ENCODE measurements at places on chromosomes 4 and X.

DNA sequence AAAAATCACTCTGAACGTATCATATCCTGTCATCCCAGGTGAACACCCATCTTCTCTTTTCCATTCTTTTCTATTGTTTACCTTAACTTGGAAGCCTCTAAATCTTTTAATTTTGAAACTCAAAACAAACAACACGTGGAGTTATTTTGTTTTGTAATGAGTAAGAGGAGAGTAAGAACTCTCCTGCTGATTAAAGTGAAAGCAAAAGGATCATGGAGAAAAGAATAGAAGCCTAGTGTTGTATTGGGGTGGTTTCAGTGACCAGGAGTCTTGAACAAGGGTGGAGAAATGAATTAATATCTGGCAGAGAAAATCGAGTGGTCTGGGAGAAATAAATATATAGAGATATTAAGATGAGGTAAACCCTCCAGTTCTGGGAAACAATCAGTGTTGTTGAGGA, 237.4 kb upstream of the UGT8 start:
- H3K27me3 ChIP-seq = no peaks in the 10 kb centered on the region
- peaks cover 17% of the 10 kb centered on the region for H3K4me1 ChIP-seq
- no peak for DNase-seq
- H3K27ac ChIP-seq = no peak overlapping the region

DNA sequence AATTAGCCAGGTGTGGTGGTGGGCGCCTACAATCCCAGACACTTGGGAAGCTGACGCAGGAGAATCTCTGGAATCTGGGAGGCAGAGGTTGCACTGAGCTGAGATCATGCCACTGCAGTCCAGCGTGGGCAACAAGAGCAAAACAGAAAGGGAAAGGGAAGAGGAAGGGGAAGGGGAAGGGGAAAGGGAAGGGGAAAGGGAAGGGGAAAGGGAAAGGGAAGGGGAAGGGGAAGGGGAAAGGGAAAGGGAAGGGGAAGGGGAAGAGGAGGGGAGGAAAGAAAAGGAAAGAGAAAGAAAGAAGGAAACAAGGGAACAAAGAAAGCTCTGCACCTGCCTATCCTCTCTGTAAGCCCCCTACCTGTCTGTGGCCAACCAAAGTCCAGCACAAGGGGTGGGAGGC, 35.2 kb downstream of the FAM53A start:
- no peak overlapping the region for H3K4me3 ChIP-seq
- H3K36me3 ChIP-seq = no peaks in the 10 kb centered on the region
- DNase-seq = no peak
- no peaks in the 10 kb centered on the region for H3K27me3 ChIP-seq
- peaks cover 21% of the 10 kb centered on the region for H3K4me1 ChIP-seq
- no peak overlapping the region for H3K27ac ChIP-seq

DNA sequence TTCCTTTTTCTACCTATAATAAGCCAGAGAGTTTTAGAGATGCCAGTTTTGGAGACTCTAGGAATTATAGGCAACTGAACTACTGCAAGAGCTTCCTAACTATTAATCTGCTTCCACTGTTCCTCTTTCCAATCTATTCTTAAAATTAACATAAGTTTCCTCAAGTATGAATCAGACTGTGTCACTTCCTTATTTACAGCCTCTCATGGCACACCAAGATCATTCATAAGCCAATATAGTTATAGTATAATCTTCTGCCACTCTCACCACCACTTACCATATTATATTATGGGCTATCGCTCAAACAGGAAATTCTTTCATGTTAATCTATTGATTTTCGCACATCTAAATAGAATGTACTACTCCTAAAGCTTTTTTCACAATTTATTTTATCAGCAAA, 383.5 kb downstream of the STPG2 start:
- no peaks in the 10 kb centered on the region for H3K4me1 ChIP-seq
- no peaks in the 10 kb centered on the region for H3K27me3 ChIP-seq
- DNase-seq = no peak

- DNase-seq = no peak
- no peak overlapping the region for H3K4me3 ChIP-seq
- no peak overlapping the region for H3K27ac ChIP-seq
Measured at GRCh38 chr4:21801661-21802385, 146.7 kb downstream of the KCNIP4 start.

- no peak for DNase-seq
- no peak overlapping the region for H3K27ac ChIP-seq
- no peak overlapping the region for H3K4me3 ChIP-seq
Measured at GRCh38 chr4:137685357-137685756, 153.1 kb upstream of the PCDH18 start.

GRCh38 chr4:185039508-185040273, 21.4 kb downstream of the HELT start:
- no peaks in the 10 kb centered on the region for H3K27me3 ChIP-seq
- no peaks in the 10 kb centered on the region for H3K36me3 ChIP-seq
- no peak overlapping the region for H3K27ac ChIP-seq
- H3K4me1 ChIP-seq = no peaks in the 10 kb centered on the region
- no peak overlapping the region for H3K4me3 ChIP-seq
- DNase-seq = peak; percentile 71

GRCh38 chrX:104195489-104196084, 29.3 kb downstream of the FAM199X start:
- DNase-seq = no peak
- no peaks in the 10 kb centered on the region for H3K36me3 ChIP-seq
- no peak overlapping the region for H3K27ac ChIP-seq
- no peaks in the 10 kb centered on the region for H3K4me1 ChIP-seq
- no peak overlapping the region for H3K4me3 ChIP-seq
- H3K27me3 ChIP-seq = no peaks in the 10 kb centered on the region

DNA sequence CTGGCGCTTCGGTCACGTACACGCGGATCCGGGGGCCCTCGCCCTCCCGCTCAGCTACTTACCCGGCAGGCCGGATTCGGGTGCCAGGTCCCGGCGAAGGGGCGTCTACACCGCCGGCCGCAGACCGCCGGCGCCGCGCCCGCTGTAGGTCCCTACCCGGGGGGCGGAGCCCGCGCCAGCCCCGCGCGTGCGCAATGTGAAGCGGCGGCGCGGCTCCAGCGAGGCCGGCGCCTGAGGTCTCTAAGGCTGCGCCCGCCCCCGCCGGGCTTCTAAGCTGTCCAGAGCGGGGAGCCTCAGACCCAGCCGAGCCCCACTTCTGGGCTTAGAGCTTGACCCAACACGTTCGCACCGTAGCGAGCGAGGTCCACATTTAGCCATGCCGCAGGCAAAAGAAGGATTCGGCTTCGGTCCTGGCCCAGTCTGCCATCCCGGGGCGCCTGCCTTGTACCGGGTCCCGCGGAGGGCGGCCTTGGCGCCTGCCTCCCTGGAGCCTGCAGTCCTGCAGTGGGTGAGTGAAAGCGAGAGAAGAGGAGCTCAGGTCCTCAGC, at the start of gene ZNF518B:
Gene ZNF518B (minus strand): TSS at position 172 of the 547 bp plus-strand sequence. CDS start 11,098 bp downstream, outside the sequence.
- H3K36me3 ChIP-seq = peaks cover 9% of the 10 kb centered on the region
- H3K27me3 ChIP-seq = peaks cover 10% of the 10 kb centered on the region
- peak within 1 kb of the TSS; percentile 75 for H3K27ac ChIP-seq
- DNase-seq = peak; percentile 68
- H3K4me3 ChIP-seq = peak within 1 kb of the TSS; percentile 39
- peaks cover 23% of the 10 kb centered on the region for H3K4me1 ChIP-seq

- DNase-seq = no peak
- H3K27me3 ChIP-seq = no peaks in the 10 kb centered on the region
- H3K36me3 ChIP-seq = peaks cover 5% of the 10 kb centered on the region
- H3K4me3 ChIP-seq = no peak overlapping the region
- H3K27ac ChIP-seq = peak overlapping the region; percentile 7
Measured at GRCh38 chr4:7790023-7790422, 149.6 kb downstream of the AFAP1 start.

GRCh38 chr4:87983996-87984395, 8.5 kb downstream of the SPP1 start:
- no peaks in the 10 kb centered on the region for H3K4me1 ChIP-seq
- H3K4me3 ChIP-seq = no peak overlapping the region
- DNase-seq = no peak
- no peaks in the 10 kb centered on the region for H3K36me3 ChIP-seq
- H3K27me3 ChIP-seq = no peaks in the 10 kb centered on the region

DNA sequence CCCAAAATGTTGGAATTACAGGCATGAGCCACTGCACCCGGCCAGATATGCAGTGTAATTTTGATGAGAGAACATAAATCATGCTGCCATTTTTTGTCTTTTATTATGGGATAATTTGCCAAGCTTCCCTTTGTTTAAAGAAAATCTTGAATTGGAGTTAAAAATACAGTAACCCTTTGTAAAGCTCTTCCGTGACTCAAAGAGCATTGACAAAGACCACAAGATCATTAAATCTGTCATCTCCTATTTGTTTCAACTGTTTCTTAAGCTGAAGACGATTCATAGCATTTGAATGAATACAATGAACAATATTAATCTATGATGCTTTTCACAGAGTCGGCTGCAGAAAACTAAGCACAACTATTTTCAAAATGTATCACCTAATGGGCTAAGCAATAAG, 132.6 kb downstream of the ANAPC4 start:
- no peak overlapping the region for H3K27ac ChIP-seq
- no peaks in the 10 kb centered on the region for H3K27me3 ChIP-seq
- DNase-seq = no peak
- H3K4me1 ChIP-seq = no peaks in the 10 kb centered on the region
- H3K4me3 ChIP-seq = no peak overlapping the region

GRCh38 chr4:134308910-134309309, 107.3 kb upstream of the PABPC4L start:
- no peaks in the 10 kb centered on the region for H3K36me3 ChIP-seq
- no peak overlapping the region for H3K4me3 ChIP-seq
- H3K4me1 ChIP-seq = no peaks in the 10 kb centered on the region
- no peak for DNase-seq
- no peak overlapping the region for H3K27ac ChIP-seq
- H3K27me3 ChIP-seq = no peaks in the 10 kb centered on the region

DNA sequence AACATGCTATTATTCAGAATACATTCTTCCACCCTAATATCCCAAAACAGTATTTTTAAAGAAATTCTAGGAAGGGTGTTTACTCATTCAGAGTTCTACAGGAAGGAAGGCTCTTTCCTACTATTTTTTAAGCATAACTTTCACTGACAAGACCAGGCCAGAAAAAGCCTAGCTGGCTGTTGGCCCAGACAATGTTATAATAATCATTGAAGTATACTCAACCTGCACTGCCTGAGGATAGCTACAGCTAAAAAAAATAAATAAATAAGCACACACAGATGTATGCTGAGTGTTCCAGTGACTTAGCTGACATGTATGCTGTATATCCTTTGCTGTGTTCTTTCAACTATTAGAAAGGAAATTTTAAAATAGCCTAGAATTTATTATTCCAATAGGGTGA, 145.8 kb upstream of the SPRY1 start:
- H3K27ac ChIP-seq = peak overlapping the region; percentile 62
- peak; percentile 75 for DNase-seq
- peaks cover 9% of the 10 kb centered on the region for H3K4me1 ChIP-seq
- H3K4me3 ChIP-seq = no peak overlapping the region
- H3K27me3 ChIP-seq = no peaks in the 10 kb centered on the region

All from sigmoid colon (tissue), 7 donors.